Activated T-cell treated with anti-CD3 and anti-CD28 coated beads, Interleukin-2, amount 50 U/mL, for 24 hours (primary cell): ENCODE measurements at places on chromosomes 2 and 18.
A peak's percentile ranks its signal among the peaks of the same experiment; 100 is the strongest.

- DNase-seq = no peak
These were observed 143.1 kb downstream of the FAM161A start for GRCh38 chr2:61710711-61711110.

- DNase-seq = no peak
These were observed 76.1 kb upstream of the ETAA1 start for GRCh38 chr2:67320861-67321587.

- DNase-seq = no peak
These were observed 197.4 kb downstream of the CAMKMT start for GRCh38 chr2:44559108-44559507.

GRCh38 chr2:218063486-218063885, 5.6 kb upstream of the RUFY4 start:
- no peak for DNase-seq

DNA sequence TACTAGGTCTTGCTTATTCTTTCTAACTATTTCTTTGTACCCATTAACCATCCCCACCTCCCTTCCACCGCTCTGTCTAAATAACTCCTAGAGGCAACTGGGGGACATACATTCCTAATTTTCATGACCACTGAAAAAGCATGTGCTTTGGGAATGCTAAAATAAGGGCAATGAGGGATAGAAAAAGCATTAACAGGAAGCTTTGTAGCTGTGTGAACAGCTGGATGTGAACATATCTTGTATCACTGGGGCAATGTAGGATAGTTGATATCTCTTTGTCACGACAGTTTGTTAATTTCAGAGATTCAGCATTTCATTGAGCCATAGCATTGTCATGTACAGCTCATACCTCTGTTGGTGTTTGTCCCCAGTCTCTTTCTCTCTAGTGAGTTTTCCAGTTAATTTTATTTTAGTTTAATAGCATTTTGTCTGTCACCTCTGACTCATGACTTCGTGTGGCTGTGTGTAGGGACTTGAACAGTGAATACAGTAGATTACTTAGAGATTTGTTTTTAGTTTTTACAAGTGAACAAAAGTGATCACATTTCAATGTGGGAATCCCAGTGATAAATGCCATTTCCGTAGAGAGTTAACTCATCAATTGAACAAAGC, 230.3 kb upstream of the NRP2 start:
- no peak for DNase-seq

- DNase-seq = no peak
These were observed 1.2 kb downstream of the FN1 start for GRCh38 chr2:215434447-215435279.

DNA sequence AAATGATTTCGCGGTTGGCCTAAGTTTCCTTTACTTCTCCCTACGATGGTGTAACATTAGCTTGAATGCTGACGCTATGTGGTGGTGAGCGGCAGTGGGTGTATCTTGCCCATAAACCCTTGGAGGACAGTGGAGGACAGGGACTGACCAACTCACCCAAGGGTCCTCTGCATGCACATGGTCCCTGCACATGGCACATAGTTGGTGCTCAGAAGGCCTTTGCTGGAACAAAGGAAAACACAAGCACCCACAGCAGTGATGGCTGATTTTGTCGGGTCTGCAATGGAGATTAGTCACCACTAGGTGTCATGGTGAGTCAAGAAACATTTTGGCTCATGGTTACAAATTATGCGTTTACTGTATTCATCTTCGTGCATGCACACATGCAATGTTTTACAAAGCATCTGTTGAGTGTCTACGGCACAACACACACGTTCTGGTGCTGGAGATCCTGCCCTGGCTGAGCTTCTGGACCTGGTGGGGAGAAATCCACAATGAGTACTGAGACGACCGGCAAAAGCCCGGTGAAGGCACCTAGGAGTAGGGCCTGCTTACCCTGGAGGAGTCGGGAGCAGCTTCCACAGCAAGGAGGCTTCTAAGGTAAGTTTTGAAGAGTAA, 44.0 kb downstream of the PDCL3 start:
- peak; percentile 42 for DNase-seq

- no peak for DNase-seq
These were observed 67.0 kb downstream of the ZNF521 start for GRCh38 chr18:25284861-25285550.

- DNase-seq = no peak
These were observed 277.3 kb downstream of the AGAP1 start for GRCh38 chr2:235770909-235771820.

GRCh38 chr2:17877811-17878280, 621 bp upstream of the KCNS3 start:
- DNase-seq = no peak

GRCh38 chr2:182726473-182726872, 10.4 kb downstream of the DNAJC10 start:
- DNase-seq = no peak

- peak; percentile 35 for DNase-seq
These were observed 155.1 kb upstream of the RASGRP3 start for GRCh38 chr2:33321236-33321771.

DNA sequence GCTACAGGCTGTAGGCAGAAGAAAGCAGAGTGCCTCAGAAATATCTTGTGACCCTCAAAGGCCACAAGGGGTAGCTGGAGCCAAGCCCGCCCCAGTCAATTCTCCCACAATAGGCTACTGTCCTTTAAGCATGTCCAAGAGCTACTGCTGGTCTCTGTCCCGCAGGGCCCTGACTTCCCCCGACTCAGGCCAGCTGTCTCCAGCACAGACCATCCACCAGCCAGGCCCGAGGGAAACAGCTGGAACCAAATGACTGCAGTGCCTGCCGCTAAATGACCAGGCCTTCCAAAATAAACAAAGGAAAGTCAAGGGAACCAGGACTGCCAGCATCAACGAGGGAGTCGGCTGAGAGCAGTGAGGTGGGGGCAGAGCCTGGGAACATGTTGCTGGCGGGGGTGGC, 36.7 kb downstream of the MCFD2 start:
- DNase-seq = no peak

DNA sequence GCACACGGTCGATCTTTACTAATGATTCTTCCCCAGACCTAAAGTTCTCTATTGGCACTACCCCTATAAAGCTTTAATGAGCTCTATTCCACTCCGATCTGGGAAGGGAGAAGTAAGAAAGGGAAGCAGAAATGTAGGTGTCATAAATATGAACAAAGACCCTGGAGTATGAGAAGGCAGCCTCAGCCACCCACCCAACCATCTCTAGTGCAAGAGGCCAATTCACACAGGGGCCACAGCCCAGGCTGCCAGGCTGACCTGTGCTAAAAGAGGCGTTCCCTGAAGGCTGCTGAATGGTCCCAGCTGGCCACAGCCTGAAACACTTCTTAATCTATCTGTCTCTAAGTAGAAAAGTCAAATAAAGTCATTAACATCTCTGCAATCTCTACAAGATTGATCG, 60.1 kb upstream of the ACTR3 start:
- no peak for DNase-seq

DNA sequence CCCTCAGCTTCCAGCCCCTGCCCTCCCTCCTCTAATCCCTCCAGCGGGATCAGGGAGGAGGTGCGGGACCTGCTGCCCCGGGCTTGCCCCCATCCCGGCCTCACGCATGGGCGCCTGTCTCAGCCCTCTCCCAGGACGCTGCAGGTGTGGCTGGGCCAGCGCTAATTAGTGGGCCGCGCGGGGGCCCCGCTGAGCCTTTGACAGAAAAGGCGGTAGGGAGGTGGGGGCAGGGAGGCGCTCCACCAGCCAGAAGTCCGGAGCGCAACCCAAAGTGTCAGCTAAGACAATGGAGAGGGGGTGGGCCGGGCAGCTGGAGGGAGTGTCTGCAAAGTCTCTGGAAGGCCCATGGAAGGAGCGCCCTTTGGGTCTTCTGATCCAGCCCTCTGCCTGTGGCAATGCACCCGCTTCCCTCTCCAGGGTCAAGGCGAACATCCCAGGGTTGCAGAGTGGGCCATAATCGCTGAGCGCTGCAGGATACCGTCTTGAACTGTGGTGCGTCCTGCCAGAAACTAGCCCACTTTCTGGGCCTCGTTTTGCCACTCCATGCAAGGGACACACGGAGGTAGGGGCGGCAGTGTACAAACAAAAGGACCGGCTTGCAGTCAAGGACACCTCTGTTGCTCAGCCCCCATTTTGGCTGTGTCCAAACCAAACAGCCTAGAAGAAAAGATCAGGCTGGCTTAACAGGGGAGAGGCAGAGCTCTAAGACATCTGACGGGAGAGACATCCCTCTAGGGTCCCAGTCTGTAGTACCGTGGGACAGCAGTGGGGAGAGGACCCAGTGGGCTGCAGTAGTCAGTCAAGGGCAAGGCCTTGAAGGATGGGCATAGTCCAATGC, 3.5 kb downstream of the ATP6V1B1 start:
- DNase-seq = peak; percentile 25

DNA sequence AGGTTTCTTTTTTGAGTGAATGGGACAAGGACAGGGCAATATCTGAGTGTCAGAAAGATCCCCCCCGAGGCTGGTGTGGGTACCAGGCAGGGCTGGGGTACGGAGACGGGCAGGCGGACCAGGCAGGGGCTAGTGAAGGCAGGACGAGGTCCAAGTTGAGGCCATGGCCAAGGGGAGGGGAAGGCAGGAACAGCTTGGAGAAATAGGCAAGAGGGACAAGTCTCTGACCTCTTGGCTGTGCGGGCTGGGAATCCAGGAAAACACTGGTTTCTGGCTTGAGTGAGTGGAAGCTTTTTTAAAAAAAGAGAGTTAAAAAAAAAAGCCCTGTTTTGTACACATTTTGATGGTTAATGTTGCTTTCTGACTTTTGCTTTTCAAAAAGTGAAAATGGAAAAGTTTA, 30.3 kb downstream of the ASAP2 start:
- DNase-seq = no peak

GRCh38 chr2:234490271-234491091, 6.4 kb downstream of the ARL4C start:
- peak; percentile 50 for DNase-seq

- DNase-seq = no peak
These were observed 37.8 kb downstream of the ARID5A start for GRCh38 chr2:96574364-96574763.

DNA sequence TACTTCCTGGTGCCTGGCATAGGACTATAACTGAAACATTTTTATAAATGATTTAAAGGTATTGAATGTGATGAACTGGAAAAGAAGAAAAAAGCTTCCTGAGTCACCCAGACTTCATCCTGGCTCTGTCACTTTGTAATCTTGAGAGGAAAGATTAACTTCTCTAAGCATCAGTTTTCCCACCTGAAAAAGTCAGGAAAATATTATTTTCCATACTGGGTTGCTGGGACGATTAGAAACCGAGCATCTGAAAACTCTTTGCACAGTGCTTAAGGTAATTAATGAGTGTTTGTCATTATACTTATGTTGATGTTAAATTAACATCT, 71.8 kb downstream of the FMNL2 start:
- no peak for DNase-seq

DNA sequence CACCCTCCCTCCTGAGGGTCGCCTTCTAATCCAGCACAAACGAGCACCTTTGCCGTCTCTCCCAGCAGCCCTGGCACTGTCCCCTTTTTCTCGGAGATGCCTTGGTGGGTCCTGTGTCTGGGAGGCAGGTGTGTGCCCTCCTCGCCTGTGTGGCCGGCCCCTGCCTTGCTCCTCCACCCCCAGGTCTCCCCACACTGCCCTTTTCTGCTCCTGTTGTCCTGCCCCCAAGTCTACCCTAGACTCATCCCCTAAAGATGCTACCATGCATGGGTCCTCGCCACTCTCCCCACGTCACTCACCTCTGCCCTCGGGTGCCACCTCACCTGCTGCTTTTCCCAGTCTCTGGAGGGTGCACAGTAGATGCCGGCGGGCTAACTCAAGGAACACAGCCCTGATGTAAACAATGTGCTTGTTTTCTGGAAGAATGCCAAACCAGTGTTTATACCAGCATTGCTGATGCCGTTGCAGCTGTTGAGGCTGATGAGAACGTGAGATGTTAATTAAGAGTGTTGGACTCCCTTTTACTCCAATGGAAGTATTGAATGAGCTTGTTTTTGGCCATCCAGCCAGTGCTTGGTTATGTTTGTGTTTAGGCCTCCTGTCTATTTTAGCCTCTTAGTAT, 223.1 kb downstream of the AGAP1 start:
- no peak for DNase-seq

GRCh38 chr2:55420439-55420725, 726 bp upstream of the CCDC88A start:
- no peak for DNase-seq

- DNase-seq = no peak
These were observed 197.2 kb downstream of the HDAC4 start for GRCh38 chr2:239203443-239204135.

- no peak for DNase-seq
These were observed 25.3 kb downstream of the BABAM2 start for GRCh38 chr2:27915874-27916273.

- DNase-seq = no peak
These were observed 917.8 kb upstream of the SLC39A10 start for GRCh38 chr2:194739217-194739616.

DNA sequence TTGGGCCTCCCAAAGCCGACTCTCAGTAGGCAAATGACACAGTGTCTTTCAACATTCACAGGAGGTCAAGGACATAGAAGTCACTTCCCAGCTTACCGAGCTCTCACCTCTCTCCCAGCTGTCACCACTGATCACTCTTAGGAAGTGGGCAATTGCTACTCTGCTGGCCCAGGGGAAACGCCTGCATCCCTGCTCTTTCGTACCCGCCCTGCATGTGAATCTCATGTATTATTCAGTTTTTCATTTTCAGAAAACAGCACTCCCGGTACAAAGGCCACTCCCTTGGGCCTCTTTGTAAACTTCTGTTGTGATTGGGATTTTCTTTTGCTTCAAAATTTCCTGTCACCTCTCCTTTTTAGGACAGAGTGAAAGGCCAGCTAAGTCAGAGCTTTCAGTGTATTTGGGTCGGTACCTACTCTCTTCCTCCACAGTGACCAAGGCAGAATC, 15.4 kb downstream of the MRPL44 start:
- DNase-seq = no peak

GRCh38 chr2:20745924-20746555, 76.9 kb downstream of the LDAH start:
- no peak for DNase-seq

DNA sequence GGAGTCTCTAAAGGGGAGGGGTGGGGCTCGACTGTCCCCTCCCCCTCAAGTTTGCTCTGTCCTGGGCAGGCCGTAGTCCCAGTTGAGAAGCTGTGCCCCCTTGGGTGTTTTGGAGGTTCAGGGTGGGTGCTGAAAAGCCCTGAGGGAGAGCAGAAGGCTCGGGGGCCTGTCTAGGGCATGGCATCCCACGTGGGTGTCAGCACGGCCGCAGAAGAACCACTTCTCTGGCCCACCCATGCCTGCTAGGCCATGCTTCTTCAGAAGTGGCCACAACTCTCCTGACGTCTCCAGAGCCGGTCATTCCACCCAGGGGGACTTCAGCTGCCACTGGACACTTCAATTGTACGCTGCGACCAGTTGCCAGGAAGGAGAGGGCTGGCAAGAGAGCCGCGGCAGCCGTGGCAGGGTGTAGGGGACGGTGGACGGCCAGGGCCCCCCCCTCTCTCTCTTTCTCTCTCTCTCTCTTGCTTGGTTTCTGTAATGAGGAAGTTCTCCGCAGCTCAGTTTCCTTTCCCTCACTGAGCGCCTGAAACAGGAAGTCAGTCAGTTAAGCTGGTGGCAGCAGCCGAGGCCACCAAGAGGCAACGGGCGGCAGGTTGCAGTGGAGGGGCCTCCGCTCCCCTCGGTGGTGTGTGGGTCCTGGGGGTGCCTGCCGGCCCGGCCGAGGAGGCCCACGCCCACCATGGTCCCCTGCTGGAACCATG, at the start of gene INPP5D:
TSS of gene INPP5D (plus strand) at position 546 of the 704 bp plus-strand sequence. CDS start at position 683, 137 bp downstream.
- DNase-seq = peak; percentile 80
